ENCODE measurements at places on chromosomes 1 and 21.

DNA sequence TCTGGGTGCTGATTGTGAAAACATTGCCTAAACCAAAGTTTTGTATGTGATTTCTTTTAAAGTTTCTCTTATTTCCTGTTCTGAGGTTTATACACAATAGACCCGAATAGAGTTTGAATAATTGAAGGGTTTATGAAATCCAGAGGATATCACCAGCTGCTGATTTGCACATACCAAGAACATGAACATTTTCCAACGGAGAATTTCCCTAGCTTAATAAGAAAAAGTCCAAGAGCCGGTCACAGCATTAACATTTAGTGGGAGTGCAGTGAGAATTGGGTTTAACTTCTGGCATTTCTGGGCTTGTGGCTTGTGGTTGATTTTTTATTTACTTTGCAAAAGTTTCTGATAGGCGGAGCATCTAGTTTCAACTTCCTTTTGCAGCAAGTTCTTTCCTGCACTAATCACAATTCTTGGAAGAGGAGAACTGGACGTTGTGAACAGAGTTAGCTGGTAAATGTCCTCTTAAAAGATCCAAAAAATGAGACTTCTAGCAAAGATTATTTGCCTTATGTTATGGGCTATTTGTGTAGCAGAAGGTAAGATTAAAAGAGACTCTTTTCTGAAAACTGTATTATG, at the start of gene CFH:
CFH (plus strand) TSS at position 407 of the 579 bp plus-strand sequence; CDS start at position 482, 75 bp downstream.
- no peak for DNase-seq

- DNase-seq = no peak
Measured at GRCh38 chr1:65975708-65976107, 183.0 kb downstream of the PDE4B start.

- DNase-seq = no peak
Measured at GRCh38 chr1:225980005-225980836, 18.9 kb downstream of the SDE2 start.

DNA sequence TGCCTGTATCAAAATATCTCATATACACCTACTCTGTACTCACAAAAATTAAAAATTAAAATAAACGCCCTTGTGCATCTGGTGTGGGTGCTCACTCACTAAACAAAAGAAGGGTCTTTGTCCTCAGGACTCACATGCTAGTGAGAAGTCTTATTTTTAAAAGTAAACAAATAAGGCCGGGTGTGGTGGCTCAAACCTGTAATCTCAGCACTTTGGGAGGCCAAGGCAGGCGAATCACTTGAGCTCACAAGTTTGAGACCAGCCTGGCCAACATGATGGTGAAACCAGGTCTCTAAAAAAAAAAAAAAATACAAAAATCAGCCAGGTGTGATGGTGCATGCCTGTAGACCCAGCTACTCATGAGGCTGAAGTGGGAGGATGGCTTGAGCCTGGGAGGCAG, 51.5 kb downstream of the BCAR3 start:
- DNase-seq = no peak

DNA sequence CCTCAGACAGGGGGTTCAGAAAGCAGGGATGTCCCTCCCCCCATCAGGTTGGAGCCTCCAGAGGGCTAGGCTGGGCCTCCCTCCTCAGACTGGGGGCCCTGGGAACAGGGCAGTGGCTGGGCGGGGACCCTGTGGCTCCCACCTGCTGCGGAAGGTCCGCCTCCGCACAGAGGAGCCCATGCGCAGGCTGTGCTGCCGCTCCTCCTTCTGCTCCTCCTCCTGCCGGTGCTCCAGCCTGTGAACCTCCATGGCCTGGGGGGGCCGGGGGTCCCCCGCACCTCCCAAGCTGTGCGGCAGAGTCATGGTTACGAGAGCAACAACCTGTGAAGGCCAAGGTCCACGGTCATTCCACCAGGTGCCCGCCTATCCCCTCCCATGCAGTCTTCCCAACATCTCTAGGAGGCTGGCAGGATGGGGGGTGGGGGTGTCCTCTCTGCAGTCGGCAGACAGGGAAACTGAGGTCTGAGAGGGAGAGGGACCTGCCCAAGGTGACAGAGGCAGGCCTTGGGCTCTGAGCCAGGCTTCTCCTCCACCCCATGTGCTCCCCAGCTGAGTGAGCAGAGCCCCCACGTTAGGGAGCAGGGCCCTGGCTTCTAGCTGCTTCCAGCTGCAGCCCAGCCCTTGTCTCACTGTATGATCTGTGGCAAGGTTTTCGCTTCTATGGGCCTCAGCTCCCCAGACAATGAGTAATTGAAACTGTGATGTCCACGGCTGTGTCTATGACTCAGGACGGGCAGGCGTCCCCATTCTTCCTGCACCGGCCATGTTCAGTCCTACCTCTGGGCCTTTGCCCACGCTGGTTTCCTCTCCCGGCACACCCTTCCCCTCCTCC, 3.4 kb downstream of the MYOM3 start:
- peak; percentile 30 for DNase-seq

DNA sequence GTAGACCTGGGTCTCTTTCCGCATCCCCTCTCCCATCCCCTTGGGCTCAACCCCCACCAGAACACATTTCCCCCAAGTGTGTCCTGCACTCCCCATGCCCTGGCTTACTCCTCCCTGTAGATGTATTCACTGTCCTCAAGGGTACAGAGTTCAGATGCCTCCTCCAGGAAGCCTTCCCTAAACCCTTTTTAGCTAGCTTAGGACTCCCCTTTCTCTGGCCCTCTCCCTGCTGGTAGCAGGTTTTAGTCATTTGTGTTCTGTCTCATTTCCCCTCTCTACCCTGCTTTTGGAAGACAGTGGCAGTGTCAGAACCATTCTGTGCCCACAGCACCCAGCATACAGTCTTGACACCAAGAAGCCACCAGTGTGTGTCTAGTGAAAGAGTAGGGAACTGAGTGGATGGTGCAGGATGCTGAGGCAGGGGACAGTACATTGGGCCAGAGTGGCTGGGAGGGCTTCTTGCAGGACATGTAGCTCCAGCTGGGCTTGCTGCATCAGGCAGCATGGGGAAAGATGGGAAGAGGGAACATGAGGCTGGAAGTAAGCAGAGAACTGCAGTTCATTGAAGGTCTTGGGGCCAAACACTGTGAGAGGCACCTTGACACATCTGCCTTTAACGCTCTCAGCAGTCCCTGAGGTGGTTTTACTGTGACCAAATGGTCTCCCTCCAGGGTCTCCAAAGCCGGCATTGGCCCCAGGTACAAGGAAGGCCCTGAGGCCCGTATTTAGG, 2.5 kb downstream of the FOXO6 start:
- no peak for DNase-seq

DNA sequence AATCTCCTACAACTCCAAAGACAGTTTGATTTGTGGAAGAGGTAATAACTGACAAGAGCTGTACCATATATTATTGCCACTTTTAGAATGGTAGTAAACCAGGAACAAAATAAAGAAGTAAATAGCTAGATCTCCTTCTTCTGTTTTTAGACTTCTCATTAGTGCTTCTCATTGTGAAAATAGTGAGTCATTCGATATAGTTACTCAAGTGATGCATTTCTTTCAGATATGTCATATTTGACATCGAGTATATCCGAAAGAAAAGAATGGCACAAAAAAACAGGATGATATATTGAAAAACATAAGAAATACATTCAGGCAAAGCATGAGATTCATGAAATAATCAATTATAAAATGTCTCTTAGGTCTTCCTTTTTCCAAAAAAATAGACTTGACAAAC, 1346.1 kb downstream of the BRINP3 start:
- no peak for DNase-seq

GRCh38 chr1:180229483-180230415, at the start of gene LHX4:
Gene LHX4 (plus strand): TSS chr1:180230264. CDS start chr1:180230530, 266 bp downstream.
- no peak for DNase-seq

DNA sequence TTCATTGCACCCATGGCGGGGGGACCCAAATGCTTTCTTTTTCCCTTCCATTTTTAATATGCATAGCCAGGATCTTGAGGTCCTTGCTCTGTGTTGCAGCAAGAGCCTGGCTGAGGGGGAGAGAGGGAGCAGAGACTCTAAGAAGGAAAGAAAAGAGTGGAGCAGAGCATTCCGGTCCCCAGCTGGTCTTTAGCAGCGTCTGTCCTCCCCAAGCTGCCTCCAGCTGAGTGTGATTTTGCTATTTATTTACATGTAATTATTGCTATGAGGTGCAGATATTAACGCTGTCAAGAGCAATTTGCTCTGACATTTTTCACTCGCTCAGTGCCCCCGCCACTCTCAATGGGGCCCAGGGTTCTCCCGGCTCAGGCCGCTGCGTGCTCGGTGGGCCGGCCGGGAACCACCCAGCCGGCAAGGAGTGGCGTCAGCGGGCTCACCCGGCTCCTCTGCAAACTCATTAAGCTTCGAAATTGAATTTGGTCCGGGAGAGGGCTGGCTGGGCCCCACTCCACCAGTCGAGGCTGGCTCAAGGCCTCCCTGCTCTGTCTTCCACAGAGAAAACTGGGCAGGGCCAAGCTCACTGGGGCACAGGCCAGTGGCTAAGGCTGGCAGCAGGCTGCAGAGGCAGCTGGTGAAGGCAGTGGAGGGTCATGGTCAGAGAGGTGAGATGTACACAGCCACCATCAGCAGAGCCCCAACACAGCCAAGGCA, 93.2 kb downstream of the PAX7 start:
- no peak for DNase-seq

GRCh38 chr1:4787551-4787950, 133.1 kb downstream of the AJAP1 start:
- DNase-seq = no peak

- DNase-seq = no peak
Measured at GRCh38 chr1:6959491-6959890, 174.2 kb downstream of the CAMTA1 start.

DNA sequence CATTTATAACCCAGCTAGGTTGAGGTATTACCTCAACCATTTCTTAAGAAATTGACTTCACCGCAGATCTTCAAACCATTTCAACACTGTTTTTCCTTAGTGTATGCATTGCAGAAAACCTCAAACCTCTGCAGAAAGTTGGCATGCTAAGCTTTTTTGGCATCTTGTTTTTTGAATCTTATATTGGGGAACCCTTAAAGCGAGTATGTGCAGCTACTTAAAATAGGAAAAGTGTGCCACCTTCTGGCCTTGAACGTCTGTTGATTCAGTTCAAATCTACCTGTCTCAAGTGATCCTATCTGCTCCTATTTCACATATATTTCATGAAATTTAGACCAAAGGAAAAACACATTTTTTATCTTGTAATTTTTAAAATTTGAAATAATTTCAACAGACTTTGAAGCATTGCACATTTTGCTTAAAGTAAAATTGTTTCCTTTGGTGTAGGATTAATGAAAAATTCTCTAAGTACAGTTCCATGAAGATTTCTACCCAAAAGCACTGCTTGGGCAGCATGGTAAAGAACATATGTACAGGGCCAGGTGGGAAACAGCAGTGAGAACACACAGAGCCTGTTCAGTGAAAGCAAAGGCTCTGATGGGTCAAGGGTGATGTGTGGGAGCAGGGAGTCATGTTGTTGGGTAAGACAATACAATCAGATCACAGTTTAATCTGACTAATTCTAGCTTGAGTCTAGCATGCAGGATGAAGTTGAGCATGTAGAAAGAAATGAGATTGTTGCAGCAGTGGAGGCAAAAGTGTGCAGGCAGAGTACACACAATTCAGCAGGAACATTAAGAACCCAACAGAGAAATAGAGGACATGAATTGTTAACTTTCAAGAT, 17.2 kb downstream of the HENMT1 start:
- DNase-seq = no peak

- DNase-seq = no peak
Measured at GRCh38 chr1:158246650-158247049, 7.6 kb upstream of the CD1A start.

DNA sequence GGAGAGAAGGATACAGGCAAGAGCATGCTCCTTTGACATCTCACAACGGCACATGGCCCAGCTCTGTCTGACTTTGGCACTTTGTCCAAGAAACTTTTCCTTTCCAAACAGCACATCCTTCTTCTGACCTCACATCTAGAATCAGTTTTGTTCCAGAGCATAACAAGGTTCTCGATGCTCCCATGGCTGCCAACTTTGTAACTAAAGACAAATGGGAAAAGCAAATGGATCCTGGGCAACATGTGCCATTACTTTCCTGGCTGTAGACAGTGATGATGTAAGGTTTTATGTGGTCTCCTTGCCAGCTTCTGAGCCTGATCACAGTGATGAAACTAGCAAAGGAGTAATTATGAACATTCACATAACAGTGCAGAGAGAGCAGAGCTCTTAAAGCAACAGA, 171.8 kb upstream of the C1orf87 start:
- no peak for DNase-seq

DNA sequence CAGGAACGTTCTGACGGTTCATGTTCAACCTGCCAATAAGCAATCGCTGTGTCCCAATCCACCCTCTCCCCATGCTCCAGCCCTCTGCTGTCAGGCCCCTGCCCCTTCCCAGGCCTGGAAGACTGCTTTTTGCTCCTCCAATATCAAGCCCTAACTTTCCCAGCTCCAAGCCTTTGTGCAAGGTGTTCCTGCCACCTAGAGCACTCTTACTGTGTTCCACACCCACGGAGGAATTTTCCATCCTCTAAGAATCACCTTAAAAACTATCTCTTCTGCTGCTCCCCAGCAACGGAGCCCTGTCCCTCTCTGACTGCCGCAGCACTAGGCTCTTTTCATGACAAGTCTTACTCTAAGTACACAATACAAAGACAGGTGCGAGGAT, 657.9 kb downstream of the AJAP1 start:
- no peak for DNase-seq

GRCh38 chr1:54499360-54500106, 48.5 kb upstream of the ACOT11 start:
- no peak for DNase-seq

All from stimulated activated CD8-positive, alpha-beta memory T cell treated with anti-CD3 and anti-CD28 coated beads, Interleukin-7, amount 100 ng/mL, for 48 hours (primary cell).